Urothelium cell line (cell line): ENCODE measurements at places on chromosomes 7 and 10.

DNA sequence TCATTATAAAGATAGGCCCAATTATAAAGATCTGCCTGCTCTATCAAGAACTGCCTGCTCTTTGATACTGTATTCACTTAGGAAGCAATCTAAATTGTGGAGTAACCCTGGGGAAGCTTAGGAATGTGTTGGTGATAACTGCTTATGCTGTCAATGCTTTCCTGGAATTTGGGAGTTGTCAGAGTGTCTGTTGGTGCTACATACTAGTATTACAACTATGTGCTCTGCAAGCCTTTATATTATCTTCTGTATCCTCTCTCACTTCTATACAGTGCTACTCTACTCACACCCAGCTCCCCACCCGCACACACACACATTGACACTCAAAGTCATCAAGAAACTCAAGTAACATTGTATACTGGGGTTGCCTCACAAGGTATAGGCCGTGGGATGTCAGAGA is 6.1 kb downstream of the ZNF277 start:
- DNase-seq: no peak

GRCh38 chr10:78594559-78595268 is 474.1 kb upstream of the ZMIZ1 start:
- DNase-seq: no peak

DNA sequence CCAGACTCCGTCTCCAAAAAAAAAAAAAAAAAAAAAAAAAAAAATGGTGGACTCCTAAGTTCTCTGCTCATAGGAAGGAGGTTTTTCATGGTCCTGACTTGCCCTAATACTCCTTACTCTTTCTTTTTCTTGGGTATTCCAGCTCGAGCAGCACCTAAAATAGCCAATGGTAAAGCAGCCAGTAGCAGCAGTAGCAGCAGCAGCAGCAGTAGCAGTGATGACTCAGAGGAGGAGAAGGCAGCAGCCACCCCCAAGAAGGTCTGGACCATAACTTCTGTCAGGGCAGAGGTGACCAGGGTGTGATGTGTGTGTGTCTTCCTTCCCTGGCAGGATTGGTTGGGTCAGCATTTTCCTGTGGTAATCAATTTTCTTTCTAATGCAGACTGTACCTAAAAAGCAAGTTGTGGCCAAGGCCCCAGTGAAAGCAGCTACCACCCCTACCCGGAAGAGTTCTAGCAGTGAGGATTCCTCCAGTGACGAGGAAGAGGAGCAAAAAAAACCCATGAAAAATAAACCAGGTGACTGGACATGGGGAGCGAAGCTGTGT is 6.9 kb downstream of the NOLC1 start:
- DNase-seq: no peak

- DNase-seq: no peak
Observed at GRCh38 chr10:49151025-49151445, 17.2 kb upstream of the FAM170B start.

- DNase-seq: peak; percentile 89
Observed at GRCh38 chr10:33129141-33129995, 171.3 kb upstream of the ITGB1 start.
